Activated naive CD8-positive, alpha-beta T cell treated with anti-CD3 and anti-CD28 coated beads, Interleukin-2, amount 50 U/mL, for 24 hours (primary cell): ENCODE measurements at places on chromosomes 16 and 17.

- DNase-seq: peak; percentile 70
Measured at GRCh38 chr17:81387100-81388090, 7.9 kb upstream of the BAHCC1 start.

DNA sequence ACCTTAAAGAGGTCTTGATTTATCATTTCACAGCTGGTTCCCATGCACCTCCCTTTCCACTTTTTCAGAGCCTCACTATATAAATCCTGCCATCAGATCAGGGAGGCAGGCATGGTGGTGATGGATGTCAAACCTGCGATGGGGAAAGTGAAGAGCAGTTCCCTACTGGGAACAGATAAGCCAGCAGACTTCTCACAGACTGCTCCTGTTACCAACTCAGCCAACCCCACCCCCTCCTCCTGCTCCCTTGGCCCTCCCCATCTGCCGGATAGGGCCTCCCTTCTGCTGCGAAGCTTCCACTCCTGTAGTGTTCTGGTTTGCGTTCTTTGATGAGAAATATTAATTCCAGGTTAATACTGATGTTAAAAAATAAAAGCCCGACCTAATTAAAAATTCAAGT is 232.1 kb downstream of the STX8 start:
- no peak for DNase-seq

GRCh38 chr16:610513-611381 is 20.0 kb upstream of the WFIKKN1 start:
- peak; percentile 74 for DNase-seq

DNA sequence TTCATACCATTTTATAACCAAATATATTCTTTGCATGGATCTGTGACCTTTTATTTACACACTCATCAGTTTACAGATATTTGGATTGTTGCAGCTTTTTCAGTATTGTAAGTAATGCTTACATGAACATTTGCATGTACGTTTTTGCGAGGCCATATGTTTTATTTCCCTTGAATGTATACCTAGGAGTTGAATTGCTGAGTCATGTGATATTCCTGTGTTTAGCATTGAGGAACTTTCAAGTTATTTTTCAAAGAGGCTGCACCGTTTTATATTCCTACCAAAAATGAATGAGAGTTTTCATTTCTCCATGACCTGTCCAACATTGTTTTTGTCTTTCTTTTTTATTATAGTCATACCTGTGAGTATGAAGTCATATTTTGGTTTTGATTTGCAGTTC is 392.1 kb downstream of the CNTNAP4 start:
- DNase-seq: no peak

GRCh38 chr17:7550344-7550743 is 1.5 kb downstream of the TNFSF12 start:
- DNase-seq: no peak

DNA sequence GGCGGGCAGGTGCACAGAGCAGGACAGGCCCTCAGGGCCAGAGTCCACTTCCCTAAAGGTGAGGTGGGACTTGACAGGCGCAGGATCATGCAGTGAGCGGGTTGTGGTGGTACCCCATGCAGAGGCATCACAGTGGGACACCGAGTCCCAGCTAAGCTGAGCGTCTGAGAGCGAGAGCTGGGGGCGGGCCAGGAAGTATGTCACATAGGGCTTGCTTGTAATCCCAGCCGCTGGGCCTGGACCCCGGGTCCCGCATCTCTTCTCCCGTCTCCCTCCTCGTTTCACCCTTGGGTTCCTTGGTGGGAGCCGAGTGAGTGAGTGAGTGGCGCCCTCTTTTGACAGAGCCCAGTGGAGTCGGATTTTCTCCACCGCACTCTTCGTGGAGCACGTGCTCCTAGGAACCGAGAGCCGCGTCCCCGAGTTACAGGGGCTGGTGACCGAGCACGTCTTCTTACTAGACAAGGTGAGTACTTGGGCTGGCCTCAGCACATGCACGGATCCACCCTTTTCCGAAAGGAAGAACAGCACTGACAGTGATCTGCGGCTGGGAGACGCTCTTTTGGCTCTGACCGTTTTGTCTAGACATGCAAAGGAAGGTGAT is 50.8 kb upstream of the ENDOV start:
- DNase-seq: peak; percentile 12

GRCh38 chr16:57265850-57266530 is 18.5 kb downstream of the PLLP start:
- DNase-seq: no peak

- no peak for DNase-seq
Measured at GRCh38 chr16:53561101-53561888, 58.3 kb upstream of the AKTIP start.

DNA sequence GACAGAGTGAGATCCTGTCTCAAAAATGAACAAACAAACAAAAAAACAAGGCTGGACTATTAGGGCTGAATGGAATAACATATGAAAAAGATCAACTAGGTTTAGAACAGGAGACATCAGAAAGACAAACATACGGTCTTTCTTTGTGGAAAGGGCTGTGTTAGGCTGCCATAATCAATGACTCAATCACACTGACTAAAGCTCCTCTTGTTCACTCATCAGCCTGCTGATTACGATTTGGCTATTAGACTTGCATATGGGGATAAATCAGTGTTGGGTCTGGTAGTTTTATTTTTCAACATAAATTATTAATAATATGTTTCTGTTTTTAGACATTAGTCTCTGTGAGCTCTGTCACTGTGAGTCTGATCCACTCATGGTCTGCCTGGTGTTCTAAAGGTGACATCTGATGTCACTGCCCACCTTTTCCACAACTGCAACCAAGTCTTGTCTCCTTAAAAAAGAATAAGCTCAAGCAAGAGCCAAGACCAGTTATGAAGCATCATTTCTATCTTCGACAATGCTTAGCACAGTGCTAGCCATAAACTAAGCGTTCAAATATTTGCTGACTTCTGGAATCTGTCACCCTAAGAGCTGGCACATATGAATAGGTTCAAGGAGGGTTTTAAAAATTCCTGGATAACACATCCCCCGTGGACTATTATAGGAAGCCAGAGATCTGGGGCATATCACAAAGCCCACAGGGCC is 10.2 kb downstream of the CFAP20 start:
- DNase-seq: no peak

- peak; percentile 55 for DNase-seq
Measured at GRCh38 chr17:4043862-4044261, 79.6 kb upstream of the ATP2A3 start.

DNA sequence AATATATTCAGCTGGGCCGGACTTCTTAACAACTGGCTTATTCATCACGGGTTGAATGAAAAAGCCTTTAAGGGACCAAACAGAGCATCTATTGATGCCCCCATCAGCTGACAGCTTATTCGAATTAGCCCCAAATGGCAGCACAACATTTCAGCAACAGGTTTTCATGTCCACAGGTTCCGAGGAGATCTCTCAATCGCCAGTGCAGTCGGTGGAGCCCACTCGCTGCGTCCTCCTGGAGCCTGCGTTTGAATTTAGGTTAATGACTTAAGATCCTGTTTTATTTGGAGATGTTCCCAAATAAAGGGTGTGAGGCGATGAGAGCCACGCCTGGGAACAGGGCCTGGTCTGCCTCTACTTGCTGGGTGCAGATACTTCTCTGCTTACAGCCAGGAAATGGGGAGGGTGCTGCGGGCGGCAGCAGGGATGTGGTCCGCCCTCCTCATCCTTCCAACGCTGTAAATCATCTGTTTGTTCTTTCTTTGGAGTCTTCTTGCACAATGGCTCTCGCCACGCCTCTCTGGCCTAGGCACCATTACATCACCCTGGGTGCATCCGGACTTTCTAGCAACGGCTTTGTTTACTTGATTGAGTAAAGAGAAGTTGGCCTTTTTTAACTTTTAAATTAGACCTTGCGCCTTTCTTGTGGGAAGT is 22.6 kb downstream of the NDE1 start:
- DNase-seq: peak; percentile 50
